ENCODE measurements at places on chromosomes 7 and 10. TPM values are rescaled to one million over a fixed set of nuclear protein-coding genes. Genes with fewer than 3 reads are reported as not detected.

- DNase-seq = no peak
- no peak overlapping the region for H3K27ac ChIP-seq
- peaks cover 49% of the 10 kb centered on the region for H3K4me1 ChIP-seq
- no peak overlapping the region for H3K4me3 ChIP-seq
- no peaks in the 10 kb centered on the region for H3K27me3 ChIP-seq
- H3K36me3 ChIP-seq = no peaks in the 10 kb centered on the region
These were observed 224.0 kb downstream of the TNS3 start for GRCh38 chr7:47357863-47358262.

- no peak overlapping the region for H3K4me3 ChIP-seq
- DNase-seq = no peak
- H3K27ac ChIP-seq = peak overlapping the region; percentile 89
- H3K36me3 ChIP-seq = no peaks in the 10 kb centered on the region
These were observed 135.9 kb downstream of the CUX1 start for GRCh38 chr7:101953248-101953819.

GRCh38 chr10:128047991-128048818 is 78.0 kb downstream of the MKI67 start:
- peak overlapping the region; percentile 80 for H3K27ac ChIP-seq
- H3K27me3 ChIP-seq = no peaks in the 10 kb centered on the region
- H3K4me3 ChIP-seq = peak overlapping the region; percentile 55
- peaks cover 54% of the 10 kb centered on the region for H3K4me1 ChIP-seq
- DNase-seq = no peak

DNA sequence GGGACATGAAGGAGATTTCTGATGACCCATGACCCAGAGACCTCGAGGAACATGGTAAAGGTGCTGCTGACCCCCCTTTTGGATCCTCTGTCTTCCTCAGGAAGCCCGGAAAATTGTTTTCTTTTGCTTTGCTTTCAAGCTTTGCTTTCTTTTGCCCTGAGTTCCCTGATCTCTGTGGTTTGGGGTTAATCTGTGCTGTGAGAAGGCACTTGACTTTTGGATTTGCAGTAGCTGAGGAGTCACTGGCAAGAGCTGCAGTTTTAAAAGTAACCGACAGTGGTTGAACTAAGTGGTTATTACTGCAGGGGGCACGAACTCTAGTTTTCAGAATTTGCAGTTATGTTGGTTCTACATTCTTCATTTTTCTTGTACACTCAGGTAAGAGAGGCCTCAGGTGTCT is 53.0 kb downstream of the PDZD8 start:
- no peak overlapping the region for H3K4me3 ChIP-seq
- H3K27me3 ChIP-seq = no peaks in the 10 kb centered on the region
- H3K4me1 ChIP-seq = no peaks in the 10 kb centered on the region
- H3K36me3 ChIP-seq = no peaks in the 10 kb centered on the region
- no peak overlapping the region for H3K27ac ChIP-seq

DNA sequence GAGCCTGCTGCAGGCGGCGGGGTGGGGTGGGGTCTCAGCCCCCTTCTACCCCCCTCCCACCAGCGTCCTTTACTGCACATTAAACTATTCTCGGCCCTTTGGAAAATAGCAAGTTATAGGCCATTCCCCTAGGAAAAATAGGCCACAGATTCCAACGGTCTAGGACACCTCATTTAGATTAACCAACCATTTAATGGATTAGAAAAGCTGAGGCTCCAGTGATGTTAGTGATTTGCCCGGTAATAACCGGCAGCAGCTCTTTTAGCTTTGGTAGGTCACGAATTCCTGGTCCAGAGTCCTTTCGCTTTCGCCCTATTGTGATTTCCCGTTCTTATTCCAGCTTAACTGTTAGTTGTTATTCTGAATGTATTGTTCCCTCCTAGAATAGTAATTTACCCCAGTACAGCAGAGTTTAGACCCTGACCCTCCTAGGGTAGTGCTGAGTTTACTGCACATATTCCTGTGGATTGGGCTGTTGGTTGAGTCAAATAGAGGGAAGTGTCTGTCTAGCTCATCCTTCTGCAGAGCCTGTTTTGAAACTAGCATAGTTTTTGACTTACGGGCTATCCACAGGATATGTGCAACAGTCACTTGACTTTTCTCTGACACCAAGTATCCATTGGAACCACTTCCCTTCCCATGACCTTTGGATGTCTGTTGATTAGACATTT is 754 bp downstream of the GSTO1 start:
- H3K27me3 ChIP-seq = no peaks in the 10 kb centered on the region
- H3K4me1 ChIP-seq = peaks cover 67% of the 10 kb centered on the region
- H3K36me3 ChIP-seq = peaks cover 32% of the 10 kb centered on the region
- no peak for DNase-seq

Gene ZSCAN21
- 6.4 TPM for total RNA-seq
